ENCODE measurements at places on chromosomes 2 and 18. TPM values are rescaled to one million over a fixed set of nuclear protein-coding genes. Genes with fewer than 3 reads are reported as not detected.
A peak's percentile ranks its signal among the peaks of the same experiment; 100 is the strongest.

The MATN3 gene
- polyA plus RNA-seq: 3.4 TPM

DNA sequence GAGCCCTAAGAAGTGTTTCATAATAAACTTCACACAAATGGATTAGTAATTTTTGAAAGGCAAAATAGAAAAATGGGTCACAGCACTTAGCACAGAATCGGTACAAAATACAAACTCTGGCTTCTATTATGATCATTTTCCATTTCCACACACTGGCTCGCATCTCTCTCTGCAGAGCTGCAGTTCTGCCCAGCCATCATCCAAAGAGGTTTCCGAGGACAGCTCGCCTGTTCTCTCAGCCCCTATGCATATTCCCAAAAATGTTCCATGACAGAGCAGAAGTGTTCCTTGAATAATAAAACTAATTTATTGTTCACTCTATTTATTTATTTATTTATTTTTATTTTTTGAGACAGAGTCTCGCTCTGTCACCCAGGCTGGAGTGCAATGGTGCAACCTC lies 115.6 kb downstream of the AP1S3 start:
- DNase-seq: no peak

The GREB1 gene
- 0.28 TPM for polyA plus RNA-seq

DNA sequence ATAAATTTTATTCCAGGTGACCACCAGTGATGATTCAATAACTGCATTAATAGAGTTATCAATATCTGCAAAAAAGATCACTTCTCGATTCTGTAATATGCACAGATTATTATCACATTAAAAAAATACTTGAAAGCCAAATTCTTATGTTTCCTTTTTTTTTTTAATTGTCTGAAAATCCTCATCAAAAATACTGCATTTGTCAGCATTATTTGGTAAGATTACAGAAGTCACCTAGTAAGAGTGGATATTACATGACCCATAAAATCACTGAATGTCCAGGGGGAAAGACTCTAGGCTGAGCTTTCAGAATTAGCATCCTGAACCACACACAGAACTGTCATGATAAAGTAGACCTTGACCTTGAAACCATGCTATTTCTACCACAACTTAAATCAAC lies 617.2 kb upstream of the CDH7 start:
- no peak for DNase-seq

DNA sequence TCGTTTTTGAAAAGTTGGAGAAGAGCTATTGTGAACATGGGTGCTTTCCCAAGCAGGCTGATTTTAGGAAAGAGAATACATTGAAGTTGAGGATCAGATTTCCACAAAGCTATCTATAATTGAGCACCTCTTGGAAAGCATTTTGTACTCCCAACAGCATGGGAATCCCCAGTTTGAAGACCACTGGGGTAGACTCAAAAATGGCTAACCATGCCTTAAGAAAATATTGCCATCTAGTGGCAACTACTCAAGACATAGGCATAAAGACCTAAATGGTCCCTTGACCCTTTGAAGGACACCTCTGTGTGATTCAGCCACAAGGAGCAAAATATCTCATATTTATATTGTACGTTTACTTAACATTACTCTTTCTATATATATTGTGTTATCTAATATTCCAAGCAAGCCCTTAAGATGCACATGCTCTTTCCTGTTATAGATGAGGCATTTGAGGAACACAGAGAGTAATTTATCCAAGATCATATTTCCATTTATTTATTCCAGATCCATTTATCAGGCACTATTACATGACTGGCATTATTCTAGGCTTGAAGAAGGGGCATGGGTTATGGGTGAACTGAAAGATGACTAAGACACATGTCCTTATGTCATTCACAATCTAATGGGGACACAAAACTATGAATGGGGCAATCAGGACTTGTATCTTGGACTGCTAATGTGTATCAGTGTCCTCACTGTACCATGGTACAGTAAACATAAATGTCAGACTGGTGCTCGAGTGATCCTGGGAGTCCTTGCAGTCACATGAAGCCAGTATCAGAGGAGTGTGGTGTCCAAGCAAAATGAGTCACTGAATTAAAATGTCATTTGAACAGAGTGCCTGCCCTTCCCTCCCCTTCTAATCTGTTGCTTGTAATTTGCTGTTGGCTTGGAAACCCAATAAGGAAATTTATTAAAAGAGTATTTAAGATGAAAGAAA lies 121.0 kb upstream of the XPO1 start:
- peak; percentile 21 for DNase-seq

- no peak for DNase-seq
These were observed 276 bp downstream of the NFE2L2 start for GRCh38 chr2:177264209-177264692.

DNA sequence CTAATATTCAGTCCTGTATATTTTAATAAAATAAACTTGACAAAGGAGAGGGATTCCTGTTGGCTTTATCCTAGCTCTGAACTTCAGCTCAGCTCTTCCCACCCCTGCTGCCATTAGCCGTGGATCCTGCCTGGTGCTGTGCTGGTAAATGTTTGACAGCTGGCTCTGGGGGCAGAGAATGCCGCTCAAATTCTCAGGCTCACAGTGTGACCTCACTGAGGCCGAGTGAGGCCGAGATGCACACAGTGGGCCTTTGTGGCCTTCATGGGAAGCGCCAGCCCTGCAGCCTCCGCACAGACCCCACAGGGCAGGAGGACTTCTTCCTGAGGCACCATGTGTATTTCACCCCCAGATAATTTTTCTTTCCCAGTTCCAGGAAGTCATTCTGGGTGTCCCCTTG lies 16.5 kb upstream of the FAHD2A start:
- DNase-seq: no peak

GRCh38 chr2:153232464-153232863 lies 246.1 kb downstream of the RPRM start:
- DNase-seq: peak; percentile 21

GRCh38 chr2:70943205-70943871 lies 7.6 kb downstream of the ATP6V1B1 start:
- no peak for DNase-seq

DNA sequence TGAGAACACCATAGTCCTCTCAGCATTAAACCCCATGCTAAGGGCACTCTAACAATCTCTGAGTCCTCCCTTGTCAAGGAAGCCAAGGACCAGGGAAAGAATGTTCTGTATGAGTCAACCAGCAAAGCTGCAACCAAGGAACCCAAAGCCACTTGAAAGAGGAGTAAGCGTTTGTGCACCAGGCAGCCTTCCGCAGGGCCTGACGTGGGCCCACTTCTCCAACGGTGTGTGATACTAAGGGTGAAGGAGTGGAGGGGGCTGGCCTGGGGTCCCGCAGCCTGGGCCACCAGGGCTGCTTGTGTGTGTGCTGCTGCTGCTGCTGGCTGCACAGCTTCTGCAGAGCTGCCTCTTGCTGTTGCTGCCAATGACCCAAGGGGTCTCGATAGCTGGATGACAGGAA lies 30.1 kb upstream of the GALNT14 start:
- no peak for DNase-seq

DNA sequence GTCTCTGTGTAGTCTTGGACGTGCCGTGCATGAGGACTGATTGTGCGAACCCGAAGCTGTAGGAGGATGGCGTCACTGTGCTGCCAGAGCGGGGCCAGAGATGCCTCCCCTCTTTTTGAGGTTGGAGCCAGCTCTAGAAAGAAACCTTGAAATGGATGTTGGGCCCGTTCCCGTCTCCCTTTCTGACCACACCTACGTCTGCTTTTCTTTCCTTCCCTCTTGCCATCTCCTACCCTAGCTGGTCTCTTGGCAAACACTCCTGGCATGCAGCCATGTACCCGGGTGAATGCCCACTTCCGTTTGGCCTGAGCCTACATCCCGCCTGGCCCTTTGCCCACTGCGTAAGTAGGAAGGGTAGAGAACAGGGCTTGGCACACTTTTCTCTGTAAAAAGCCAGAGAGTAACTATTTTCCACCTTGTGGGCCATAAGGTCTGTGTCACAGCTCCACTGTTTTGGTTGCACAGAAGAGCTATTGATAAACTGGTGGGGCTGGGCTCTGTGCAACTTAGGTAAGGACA lies 37.4 kb downstream of the SH3BP4 start:
- DNase-seq: peak; percentile 89

DNA sequence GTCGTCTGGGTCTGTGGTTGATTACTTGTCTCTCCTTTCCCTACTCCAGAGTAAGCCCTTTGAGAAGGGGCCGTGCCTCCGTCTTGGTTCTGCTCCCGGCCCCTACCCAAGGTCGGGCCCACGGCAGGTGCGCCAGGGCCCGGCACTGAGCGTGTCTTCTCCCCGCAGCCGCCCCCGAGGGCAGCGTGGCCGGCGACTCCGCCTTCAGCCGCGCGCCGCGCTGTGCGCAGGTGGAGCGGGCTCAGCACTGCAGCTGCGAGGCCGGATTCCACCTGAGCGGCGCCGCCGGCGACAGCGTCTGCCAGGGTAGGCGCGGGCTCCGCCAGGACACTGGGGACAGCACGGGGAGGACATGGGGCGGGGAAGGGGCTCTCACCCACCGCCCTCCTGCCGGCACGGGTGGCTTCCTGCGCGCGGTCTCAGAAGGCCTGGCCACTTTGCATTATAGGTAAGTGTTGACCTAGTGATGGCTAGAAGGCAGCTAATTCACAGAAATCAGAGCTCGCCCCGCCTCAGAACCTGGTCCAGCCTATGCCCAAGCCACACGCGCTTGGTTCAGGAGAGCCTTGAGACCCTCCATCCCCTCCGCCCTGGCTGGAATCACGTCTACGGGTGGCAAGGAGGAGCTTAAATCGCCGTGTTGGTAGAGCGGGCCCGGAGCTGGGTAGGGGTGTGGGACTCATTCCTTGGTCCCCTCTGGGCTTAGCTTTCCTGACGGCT lies 43.5 kb downstream of the FBLN7 start:
- no peak for DNase-seq

Data from mammary epithelial cell (primary cell).